Ureter (tissue), 1 donor: ENCODE measurements at places on chromosomes 2 and 18. TPM values are rescaled to one million over a fixed set of nuclear protein-coding genes. Genes with fewer than 3 reads are reported as not detected.

GCKR gene
- total RNA-seq: 1.9 TPM

SERPINB11 gene
- not detected for total RNA-seq

DNA sequence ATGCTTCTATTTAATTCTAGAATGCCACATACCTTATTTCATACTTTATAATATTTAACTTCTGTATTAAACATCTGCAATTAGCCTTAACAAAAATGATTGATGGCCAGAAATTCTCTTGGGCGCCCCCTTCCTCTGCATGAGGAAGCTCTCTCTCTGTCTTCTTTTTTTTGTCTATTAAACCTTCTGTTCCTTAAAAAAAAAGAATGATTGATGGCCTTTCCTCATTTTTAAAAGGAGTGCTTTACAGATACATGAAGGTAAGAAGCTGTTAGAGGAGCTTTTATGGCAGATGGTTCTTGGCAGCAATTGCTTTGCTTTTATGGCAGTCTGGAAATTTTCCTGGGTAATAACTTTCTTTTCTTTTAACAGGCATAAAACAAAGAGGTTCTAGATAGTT is 526.9 kb downstream of the SLC4A3 start:
- DNase-seq: no peak

DNA sequence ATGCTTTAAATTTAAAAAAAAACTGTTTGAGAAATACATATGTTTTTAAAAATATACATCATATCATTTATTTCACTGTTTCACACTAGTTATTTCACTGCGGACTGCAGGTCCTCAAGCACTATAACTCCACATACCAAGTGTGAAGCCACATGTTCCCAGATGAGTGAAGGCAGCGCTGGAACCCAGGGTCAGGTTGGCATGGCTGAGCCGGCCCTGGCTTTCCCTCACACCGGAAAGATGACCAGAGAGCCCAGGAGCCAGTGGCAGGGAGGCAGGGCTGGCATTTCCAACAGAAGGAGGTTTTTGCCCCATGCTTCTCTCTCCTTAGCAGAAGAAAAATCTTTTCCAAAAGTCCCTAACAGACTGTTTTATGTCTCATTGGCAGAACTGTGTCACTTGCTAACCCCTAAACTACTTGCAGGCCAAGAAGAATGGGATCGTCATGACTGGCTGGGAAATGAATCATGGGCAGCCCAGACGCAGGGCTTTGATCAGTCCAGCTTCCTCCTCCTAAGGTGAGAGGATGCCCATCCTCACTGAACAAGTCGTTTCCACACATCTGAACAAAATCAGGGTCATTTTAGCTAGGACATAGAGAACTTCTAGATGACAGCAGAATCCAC is 287.6 kb upstream of the HNRNPA3 start:
- DNase-seq: no peak

DNA sequence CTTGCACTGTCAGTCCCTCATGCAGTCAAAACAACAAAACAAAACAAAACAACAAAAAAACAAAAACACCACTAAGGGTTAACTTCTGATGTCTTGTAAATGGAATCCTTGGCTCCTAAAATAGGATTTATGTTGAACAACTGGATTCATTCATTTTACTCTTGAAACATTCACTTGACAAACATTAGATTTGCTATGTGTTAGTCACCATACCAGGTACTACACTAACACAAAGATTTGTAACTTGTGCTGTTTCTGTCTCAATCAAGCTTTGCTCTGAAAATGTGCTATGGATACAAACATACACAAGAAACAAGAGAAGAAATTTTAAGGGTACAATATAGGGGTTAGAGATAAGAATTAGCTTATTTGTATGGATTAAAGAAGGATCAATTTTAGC is 812.8 kb downstream of the LRP1B start:
- DNase-seq: no peak

- no peak for DNase-seq
These were observed 8.9 kb upstream of the PGAP1 start for GRCh38 chr2:196935432-196935831.

GRCh38 chr2:235831755-235832154 is 336.4 kb downstream of the GBX2 start:
- no peak for DNase-seq

KCNG3 gene
- not detected for total RNA-seq

BMP10 gene
- not detected for total RNA-seq

DNA sequence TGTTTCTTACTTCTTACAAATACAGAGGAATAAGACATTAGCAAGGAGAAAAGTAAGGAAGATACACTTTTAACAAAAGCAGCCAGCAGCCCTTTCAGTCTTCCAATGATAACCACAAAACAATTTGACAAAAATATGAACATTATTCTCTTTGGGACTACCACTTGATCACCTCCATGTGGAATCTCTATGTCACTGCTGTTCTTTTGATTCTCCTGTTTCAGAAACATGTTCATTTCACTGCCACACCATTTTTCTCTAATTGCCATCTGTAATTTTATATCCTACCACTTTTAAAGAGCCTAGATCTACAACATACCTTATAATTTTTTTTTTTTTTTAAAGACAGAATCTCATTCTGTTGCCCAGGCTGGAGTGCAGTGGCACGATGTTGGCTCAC is 10.9 kb downstream of the INO80D start:
- DNase-seq: no peak

DNA sequence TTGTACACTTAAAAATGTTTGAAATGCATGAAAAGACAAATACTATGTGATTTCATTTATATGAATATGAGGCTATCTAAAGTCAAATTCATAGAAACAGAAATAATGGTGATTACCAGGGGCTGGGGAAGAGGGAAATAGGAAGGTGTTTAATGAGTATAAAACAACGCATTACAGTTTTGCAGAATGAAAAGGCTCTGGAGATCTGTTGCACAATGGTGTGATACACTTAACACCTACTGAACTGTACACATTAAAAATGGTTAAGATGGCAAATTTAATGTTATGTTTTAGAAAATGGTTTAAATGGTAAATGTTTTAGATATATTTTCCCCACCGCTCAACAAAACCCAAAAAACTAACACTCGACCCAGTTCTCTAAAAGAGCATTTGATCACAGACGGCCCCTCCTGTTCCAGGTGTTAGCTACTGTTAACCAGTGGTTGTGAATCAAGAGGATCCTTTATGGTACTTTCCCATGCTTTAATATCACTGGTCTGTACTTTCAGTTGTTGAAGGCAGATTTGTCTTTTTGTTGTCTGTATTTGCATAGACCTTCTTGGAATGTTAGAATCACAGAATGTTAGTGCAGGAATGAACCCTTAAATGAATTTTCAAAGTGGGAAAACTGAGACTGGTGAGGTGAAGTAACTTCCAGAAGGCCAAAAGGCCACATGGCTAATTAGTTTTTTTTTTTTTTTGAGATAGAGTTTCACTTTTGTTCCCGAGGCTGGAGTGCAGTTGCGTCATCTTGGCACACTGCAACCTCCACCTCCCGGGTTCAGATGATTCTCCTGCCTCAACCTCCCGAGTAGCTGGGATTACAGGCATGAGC is 10.2 kb downstream of the RAB10 start:
- DNase-seq: no peak

ALS2 gene
- 16.5 TPM for total RNA-seq

DNA sequence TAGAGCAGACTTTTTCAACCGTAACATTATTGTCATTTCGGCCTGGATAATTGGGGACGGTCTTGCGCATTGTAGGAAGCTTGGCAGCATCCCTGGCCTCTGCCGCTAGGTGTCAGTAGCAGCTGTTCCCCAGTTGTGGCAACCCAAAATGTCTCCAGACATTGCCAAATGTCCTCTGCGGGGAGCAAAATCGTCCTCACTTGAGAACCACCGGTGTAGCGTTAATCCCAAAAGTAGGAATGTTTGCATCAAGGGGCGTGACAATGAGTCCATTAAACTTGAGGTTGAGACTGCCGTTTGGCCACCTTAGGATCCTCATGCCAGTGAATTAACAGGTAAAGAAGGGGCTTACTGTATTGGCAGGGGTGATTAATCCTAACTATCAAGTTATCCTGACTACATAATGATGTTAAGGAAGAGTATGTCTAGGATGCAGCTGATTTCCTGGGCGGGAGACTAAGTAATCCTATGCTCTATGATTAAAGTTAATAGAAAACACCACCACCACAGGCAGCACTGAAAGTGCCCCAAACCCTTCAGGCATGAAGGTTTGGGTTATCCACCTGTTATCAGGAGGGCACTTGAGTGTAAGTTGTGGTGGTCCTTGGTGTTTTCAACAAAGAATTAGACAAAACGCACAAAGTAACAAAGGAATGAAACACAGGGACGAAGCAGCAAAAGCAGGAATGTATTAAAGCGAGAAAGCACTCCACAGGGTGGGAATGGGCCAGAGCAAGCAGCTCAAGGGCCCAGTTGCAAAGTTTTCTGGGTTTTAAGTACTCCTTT is 4.9 kb upstream of the ZC3H8 start:
- DNase-seq: peak; percentile 86

- DNase-seq: no peak
These were observed 144.0 kb downstream of the CLIP4 start for GRCh38 chr2:29259221-29259620.

DNA sequence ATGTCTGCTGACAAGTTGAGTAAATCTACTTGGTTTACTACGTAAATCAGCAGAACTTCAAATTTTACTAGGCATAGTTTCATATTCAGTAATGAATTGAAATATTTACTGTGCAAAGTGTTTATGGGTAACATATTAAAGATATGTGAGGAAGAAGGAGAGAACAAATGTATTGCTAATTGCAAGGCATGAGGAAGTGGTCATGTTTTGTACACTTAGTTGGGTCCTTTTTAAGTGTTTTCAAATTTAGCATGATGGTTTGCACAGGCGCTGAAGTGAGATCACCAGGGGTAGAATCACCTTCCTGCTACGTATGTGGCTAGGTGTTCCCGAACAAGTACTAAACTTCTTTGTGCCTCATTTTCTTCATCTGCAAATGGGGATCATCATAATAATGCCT is 1534.4 kb downstream of the LRP1B start:
- DNase-seq: no peak

LPIN1 gene
- 32.3 TPM for total RNA-seq

- no peak for DNase-seq
These were observed 8.9 kb upstream of the MYCN start for GRCh38 chr2:15931319-15931890.

- no peak for DNase-seq
These were observed 4.2 kb upstream of the USP14 start for GRCh38 chr18:154151-154550.

DNA sequence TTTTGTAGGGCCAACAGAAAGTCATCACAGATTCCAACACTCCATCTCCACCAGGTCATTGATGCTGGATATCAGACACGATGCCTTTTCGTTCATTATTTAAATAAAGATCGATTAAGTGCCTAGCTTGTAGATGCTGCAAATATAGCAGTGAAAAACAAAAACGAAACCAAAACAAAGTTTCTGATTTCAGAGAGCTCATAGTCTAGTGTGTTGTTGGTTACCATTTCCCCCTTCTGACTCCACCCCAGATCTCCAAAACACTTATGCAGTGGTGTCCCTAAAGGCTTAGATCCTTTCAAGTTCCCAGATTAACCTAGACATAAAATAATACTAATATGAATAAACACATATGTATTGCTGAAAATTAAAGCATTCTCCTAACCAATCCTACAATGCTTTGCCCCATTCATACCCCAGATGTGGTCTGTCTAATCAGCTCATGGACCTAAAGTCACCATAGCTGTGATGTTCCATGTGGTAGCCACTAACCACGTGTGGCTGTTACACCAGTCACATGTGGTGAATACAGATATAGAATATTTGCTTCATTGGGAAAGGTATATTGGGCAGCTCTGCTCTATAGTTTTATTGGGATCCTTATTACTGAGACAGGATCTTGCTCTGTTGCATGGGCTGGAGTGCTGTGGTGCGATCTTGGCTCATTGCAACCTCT is 787.2 kb downstream of the TDRD15 start:
- no peak for DNase-seq

DNA sequence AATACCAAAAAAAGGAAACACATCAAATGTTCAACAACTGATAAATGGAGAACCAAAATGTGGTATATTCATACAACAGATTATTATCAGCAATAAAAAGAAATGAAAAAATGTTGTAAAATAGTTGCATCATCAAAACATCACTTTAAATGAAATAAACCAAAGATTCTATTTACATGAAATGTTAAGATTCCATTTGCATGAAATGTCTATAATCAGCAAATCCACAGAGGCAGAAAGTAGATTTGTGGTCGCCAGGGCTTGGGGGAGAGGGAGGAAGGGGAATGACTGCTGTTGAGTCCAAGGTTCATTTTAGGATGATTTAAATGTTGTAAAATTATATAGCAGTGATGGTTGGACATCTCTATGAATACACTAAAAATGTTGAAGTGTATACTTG is 181.9 kb downstream of the RTP5 start:
- no peak for DNase-seq

FAM210A gene
- total RNA-seq: 14.8 TPM

DNA sequence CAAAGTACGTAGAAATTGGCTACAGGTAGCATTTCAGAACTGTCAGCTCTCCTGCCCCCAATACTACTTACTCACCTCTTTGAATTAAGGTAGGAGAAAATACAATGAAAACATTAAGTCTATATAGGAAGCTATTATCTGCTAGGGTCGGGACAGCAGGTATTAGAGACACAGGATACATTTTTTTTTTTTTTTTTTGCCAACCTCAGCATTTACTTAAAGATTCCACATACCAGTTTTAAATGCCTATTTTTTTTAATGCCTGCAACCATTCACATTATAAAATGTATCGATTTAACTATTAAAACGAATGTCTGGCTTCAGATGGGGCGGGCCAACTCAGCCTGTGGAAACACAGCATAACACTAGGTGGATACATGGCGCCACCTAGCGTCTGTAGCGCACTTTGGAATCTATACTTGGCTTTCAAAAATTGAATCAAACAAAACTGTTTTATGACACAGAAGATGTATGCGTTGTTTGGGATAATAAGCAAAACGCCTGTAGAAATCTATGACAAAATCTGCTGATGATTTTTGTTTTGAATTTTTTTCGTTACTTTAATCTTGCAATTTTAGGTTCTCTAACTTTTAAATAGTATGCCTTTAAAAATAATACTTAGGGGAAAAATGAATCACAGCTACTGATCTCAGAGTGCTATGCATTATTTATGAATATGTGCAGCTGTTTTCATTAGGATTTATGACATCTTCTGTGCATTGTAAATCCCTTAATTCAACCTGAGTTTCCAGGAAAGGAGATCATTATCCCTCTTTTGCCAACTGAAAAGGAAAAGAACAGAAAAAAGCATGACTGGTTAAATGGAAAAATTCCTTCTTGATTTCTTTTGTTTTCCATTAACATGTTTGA is 261.0 kb downstream of the NYAP2 start:
- DNase-seq: peak; percentile 73

DNA sequence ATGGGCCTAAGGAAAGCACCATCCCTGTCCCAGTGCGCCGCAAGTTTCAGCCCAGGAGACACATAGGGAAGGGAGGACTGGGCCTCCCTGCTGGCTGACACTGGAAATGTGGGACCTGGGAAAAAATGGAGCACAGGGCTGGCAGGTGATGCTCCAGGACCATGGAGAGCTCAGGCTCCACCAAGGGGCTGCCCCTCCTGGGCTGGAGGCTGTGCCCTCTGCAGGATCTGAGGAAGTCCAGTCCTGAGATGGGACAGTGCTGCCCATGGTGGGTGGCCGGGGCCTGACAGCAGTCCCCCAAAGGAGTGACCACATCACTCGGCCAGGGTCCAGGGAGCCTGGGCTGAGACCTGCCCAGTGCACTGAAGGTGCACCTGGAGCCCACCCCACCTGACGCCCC is 108.6 kb upstream of the TEKT4 start:
- no peak for DNase-seq
